Hematopoietic multipotent progenitor cell treated with erythropoietin and hydrocortisone succinate and interleukin-3 and kit ligand, for 8 days (in vitro differentiated cells): ENCODE measurements at places on chromosomes 6 and 20.

DNA sequence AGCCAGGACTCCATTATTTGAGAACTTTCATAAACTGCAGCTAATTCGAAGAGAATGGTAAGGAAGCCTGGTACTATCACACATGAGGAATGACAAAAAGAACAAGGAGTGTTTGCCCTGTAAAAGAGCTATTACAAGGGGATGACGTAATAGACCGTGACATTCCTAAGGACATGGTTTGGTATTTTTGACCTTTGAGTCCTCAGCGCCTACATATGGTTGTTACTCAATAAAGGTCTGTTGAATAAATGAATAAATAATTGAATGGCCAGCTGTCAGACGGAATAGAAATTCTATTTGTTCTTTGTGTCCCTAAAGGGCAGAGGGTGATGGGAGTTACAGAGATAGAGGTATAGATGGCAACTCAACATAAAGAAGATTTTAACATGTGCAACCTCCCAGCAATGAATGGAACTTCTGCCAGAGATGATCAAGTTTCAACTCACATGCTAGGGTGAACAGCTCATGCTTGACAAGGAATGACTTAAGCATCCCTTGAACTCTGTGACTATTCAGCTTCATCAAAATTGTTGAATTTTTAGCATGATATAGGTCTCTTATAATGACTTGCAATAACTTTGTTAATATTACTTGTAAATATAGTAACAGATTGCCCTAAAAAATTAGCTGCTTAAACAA lies 115.4 kb downstream of the TENT5A start:
- DNase-seq = no peak

- DNase-seq = no peak
Measured at GRCh38 chr20:8144282-8145245, 12.5 kb downstream of the PLCB1 start.

DNA sequence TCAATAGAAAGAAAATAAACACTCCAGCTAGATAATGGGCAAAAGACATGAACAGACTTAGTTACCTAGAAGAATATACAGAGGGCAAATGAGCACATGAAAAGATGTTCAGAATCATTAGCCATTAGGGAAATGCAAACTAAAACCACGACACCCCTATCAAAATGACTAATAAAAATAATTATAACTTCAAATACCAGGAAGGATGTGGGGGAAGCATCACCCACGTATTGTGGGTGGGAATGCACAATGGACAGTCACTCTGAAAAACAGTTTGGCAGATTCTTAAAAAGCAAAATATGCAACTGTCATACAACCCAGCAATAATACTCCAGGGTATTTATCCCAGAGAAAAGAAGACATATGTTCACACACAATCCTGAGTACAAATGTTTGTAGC lies 92.6 kb downstream of the DLL1 start:
- DNase-seq = no peak

DNA sequence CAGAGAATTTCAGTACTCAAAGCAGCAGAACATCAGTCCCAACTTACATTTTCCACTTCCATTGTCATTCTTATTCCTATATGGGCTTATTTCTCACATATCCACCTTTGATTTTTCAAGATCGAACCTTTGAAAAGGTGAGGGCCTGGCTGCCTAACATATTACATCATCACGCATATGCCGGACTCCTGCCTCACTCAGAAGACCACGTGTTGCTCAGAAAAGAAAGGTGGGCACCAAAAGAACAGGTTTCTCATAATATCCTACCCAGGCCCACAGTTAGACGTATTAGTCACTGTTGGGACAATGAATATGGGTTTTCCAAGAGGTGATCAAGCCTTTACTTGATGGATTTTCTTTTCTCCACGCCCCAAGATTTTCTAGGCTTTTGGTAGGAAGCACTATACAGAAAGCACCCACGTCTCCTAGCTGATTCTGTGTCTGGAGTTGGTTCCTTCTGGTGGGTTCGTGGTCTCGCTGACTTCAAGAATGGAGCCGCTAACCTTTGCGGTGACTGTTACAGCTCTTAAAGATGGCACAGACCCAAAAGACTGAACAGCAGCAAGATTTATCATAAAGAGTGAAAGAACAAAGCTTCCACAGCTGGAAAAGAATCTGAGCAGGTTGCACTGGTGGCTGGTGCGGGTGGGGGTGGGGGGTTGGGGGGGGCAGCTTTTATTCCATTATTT lies 168.9 kb downstream of the ATXN1 start:
- DNase-seq = no peak

DNA sequence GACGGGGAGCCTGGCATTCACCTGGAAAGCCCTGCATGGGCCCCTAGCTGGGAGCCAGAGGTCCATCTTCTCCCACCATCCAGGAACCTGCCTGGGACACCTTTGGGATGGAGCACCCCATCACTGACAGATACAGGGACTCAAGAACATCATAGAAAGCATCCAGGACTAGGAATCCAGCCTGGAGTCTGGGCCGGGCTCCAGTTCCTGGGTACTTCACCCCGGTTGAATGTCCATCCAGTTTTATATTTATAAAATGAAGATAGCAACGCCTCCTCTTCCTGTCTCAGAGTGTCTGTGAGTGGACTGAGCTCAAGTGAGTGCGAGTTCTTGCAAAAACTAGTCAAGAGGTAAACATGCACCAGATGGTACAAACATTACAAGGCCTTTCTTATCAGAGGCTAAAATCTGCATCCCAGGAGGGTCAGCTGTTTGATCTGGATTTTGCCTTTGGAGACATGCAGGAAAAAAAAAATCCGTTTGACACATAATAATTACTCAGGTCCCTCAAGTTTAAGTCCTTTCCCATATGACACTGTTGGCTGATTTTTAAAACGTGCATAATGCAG lies 27.4 kb downstream of the ZC3H12D start:
- no peak for DNase-seq

- DNase-seq = no peak
Measured at GRCh38 chr20:16393297-16393696, 180.0 kb downstream of the KIF16B start.

DNA sequence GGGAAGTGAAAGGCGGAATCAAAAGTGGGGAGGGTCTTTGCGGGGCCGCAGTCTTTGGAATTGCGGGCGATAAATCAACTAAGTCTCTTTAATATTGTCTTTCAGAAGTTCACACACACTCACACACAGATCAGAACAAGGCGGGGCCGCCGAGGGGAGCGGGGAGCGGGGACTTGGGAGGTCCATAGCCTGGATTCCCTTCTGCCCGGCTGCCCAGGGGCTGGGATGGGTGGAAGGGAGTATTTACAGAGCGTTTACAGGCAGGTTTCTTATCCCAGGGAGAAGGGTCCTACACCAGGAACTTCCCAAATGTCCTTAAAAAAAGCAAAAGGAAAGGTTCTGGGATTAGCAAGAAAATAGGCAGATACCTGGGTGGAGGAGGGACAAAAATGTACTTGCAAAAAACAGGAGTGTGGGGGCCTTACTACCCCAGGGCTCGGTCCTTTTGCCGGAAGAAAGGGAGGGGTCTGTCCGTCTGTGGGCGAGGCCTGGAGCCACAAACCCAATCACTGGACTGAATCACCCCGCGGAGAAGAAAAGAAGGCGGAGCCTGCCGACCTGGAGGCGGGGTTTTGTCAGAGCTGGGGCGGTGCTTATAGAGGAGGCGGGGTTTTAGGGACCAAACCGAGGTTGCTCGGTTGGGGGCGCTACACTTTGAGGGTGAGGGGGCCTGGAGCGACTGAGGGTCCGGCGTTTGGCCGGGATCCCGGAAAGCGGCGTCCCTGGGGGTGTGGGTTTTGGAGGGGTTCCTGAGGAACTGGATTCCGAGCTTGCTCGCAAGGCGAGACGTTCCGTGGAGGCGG lies 3.2 kb downstream of the PRRT1 start:
- peak; percentile 88 for DNase-seq

GRCh38 chr20:20214757-20215275 lies 153.1 kb upstream of the INSM1 start:
- DNase-seq = no peak

DNA sequence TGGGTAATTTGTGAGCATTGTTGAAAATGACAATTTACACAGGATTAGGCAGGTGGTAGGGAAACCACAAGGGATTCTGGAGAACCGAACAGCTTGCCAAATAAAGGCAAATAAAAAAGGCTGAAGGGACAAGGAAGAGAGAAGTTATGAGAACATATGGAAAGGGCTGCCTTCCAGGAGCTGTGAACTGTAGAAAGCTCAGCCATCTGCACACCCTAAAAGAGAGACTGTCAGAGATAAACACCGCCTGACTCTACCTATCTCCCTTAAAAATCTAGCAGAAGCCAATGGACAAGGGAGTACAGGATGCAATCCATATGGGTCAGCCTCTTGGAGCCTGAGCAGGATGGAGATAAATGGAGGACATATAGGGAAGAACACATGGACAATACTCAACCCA lies 12.7 kb upstream of the SLC17A1 start:
- DNase-seq = no peak

GRCh38 chr6:53426667-53427270 lies 78.0 kb upstream of the ELOVL5 start:
- no peak for DNase-seq

- peak; percentile 81 for DNase-seq
Measured at GRCh38 chr20:24948939-24949679, at the start of gene CST7. Gene CST7, plus strand, starts transcription at chr20:24949269. Its CDS starts 237 bp downstream, at chr20:24949506.

DNA sequence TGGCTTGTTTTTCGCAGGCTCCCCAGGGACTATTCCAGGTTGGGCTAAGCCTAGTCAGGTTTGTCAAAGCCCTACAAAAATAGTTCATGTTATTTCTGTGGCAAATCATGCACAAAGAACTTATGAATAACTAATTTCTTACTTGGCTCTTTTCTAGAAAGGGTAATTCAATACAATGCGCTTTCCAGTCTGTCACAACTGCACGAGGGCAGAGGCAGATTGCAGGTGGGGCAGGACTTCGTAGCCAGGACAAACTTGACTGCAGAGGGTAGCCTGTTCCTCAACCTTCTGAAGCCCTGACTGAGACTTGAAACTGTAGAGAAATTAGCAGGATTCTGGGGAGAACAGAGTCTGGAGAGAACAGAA lies 253.5 kb downstream of the QKI start:
- DNase-seq = no peak

GRCh38 chr6:147194652-147195411 lies 9.4 kb upstream of the STXBP5 start:
- DNase-seq = peak; percentile 49

- DNase-seq = no peak
Measured at GRCh38 chr20:48180024-48180423, 394.7 kb upstream of the SULF2 start.

DNA sequence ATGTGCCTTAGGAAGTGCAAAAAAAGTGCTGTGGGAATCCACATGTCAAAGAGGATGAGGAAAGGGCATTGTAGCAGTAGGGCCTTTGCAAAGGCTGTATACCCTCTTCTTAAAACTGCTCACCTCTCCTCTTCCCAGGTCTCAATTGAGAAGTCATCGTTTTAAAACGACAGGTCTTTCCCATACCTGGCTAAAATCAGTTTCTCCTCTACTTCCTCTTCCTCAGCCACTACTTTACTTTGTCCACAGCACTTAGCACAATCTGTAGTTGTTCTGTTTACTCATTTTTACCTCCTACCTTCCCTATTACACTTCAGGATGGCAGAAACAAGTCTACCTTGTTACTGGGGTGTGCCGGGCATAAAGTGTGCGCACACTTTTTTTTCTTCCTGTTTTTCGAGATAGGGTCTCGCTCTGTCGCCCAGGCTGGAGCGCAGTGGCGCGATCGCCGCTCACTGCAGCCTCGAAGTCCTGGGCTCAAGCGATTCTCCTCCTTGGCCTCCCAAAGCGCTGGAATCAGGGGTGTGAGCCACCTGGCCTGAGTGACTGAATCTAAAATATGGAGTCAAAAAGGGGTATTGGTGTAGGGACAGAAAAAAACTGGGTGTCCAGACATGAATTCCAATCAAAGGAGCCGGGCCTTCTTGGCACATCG lies 9.8 kb upstream of the ELOVL5 start:
- DNase-seq = no peak

GRCh38 chr6:85983032-85983659 lies 340.5 kb upstream of the SYNCRIP start:
- no peak for DNase-seq

DNA sequence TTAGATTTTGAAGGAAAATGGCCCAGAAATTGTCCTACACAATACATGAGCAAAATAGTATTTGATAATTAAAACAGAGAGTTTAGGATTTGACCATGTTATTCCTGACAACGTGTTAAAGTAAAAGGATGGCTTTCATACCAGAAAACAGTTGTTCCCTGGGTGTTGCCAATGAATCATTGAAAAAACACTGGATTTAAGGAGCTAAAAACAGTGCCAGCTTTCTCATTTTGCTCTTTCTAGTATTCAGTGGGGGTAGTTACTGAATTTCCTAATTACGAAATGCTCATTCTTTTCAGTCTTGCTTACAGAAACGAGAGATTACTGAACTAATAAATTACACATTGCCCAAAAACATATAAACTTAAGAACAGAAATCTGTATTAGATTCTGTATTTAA lies 26.6 kb upstream of the SNAP91 start:
- DNase-seq = no peak

- DNase-seq = no peak
Measured at GRCh38 chr20:4060856-4061695, 45.7 kb upstream of the RNF24 start.

GRCh38 chr20:54549658-54550326 lies 74.4 kb downstream of the DOK5 start:
- no peak for DNase-seq

DNA sequence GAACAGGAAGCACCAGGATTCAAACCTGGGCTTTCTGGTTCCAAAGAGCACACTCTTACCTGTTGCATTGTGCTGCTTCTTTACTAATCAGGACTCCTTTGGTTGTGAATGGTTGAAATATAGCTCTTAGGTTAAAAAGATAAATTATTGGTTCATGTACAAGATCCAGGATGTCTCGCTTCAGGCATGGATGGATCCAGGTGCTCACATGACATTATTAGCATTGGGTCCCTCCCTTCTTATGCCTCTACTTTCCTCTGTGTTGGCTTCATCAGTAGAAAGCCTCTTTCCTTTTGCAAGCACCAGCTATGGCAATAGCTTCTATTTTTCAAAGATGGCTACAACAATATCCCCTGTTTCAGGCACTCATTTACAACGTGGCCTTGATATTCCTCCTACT lies 217.7 kb upstream of the SULF2 start:
- no peak for DNase-seq

- no peak for DNase-seq
Measured at GRCh38 chr6:111976139-111976538, 77.8 kb upstream of the CCN6 start.

DNA sequence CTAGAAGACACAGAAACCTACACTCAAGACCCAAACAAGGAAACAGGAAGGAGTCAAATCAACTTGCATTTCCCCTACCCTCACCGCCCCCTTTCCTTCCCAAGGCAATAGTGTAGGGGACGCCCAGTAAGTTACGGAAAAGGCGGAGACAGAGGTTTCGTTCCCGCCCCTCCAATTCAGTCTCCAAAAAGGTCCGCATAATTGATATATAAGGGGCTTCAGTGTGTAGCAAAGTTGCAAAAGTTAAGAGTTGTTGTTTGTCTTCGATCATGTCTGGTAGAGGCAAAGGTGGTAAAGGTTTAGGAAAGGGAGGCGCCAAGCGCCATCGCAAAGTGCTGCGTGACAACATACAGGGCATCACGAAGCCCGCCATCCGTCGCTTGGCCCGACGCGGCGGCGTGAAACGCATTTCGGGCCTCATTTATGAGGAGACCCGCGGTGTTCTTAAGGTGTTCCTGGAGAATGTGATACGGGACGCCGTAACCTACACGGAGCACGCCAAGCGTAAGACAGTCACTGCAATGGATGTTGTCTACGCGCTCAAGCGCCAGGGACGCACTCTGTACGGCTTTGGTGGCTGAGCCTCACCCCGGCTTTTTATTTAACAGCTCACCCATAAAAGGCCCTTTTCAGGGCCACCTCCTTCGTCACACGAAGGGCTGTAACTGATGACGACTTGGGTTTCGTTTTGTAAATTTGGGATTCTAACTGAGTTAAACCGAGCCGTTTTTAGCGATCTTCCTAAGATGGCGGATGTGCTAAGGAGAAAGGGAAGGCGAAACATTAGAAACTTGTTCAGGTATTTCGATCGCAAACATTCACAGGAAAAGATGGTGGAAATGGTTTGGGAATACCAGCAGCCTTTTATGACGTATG lies 124.6 kb upstream of the BTN3A2 start:
- peak; percentile 99 for DNase-seq
